Trophoblast cell (in vitro differentiated cells and primary cell): ENCODE measurements at places on chromosomes 12 and 14.

DNA sequence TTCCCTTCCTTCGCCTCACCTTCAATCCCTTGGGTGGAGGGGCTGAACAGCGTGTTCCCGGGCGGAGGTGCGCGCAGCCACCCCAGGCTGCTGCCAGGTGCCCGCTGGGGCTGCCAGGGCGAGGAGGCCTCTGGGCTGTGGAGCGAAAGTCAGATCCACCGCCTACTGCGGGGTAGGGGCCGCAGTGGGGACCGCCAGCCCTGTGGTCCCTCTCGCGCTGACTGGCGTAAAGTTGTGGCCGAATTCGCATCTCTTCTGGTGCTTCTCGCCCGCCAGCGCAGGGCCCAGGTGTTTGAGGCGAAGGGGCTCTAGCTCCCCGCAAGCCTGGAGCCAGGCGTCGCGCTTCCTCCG lies 6.9 kb upstream of the HOXC4 start:
- H3K4me1 ChIP-seq = no peaks in the 10 kb centered on the region
- no peak for DNase-seq
- H3K27me3 ChIP-seq = peaks cover 86% of the 10 kb centered on the region
- H3K36me3 ChIP-seq = no peaks in the 10 kb centered on the region
- H3K27ac ChIP-seq = no peak overlapping the region
- H3K4me3 ChIP-seq = no peak overlapping the region

DNA sequence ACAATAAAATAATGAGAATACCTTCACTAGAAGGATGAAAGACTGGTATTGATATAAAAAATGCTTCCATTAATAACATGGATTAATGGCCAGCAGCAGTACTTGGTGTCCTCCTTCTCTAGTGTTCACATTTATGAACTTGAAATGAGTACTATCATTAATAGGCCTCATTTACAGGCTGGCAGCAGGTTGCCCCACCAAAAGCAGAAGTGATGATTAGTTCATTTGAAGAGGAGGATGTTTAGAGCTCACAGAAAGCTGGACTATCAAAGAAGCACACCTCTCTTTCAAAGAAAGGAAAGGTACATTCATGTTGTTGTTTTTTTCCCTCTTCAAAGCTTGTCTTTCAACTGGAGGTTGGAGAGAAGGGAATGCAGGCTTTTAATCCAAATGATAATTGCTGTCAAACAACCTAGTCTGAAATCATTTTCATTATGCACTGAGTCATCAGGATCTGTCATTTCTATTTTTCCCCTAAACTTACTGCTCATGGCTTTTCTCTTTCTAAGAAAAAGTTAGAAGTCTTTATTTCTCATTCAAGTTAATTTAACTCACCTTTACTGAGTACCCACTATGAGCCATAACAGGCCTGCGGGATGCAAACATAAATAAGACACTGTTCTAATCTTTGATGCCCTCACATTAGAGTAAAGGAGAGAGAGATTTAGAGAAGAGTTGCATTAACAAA lies 157.9 kb upstream of the GRIP1 start:
- no peak overlapping the region for H3K4me3 ChIP-seq
- H3K36me3 ChIP-seq = no peaks in the 10 kb centered on the region
- no peak overlapping the region for H3K27ac ChIP-seq
- no peak for DNase-seq

GRCh38 chr12:72872238-72872887 lies 600.2 kb downstream of the TRHDE start:
- DNase-seq = no peak
- H3K36me3 ChIP-seq = no peaks in the 10 kb centered on the region
- no peaks in the 10 kb centered on the region for H3K27me3 ChIP-seq
- no peak overlapping the region for H3K4me3 ChIP-seq
- no peak overlapping the region for H3K27ac ChIP-seq

DNA sequence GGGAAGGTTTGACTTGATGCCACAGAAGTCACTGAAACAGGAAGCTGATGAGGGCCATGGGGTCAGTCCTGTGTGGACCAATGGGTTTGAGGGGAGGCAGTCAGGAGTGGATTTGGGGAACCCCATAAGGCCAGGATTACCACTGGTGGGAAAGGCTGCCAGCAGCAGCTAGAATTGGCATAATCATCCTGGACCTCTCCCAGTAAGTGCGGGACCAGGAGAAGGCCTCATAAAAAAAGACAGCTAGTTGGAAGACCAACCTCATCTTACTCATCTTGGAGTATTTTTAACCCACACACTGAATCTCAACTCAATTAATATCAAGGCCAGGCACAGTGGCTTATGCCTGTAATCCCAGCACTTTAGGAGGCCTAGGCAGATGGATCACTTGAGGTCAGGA lies 22.7 kb downstream of the TBX3 start:
- no peak overlapping the region for H3K27ac ChIP-seq
- no peaks in the 10 kb centered on the region for H3K36me3 ChIP-seq
- H3K4me3 ChIP-seq = no peak overlapping the region
- H3K27me3 ChIP-seq = no peaks in the 10 kb centered on the region
- H3K4me1 ChIP-seq = peaks cover 33% of the 10 kb centered on the region

GRCh38 chr12:79662046-79662811 lies 28.5 kb downstream of the PAWR start:
- no peak for DNase-seq
- peaks cover 4% of the 10 kb centered on the region for H3K36me3 ChIP-seq
- H3K27me3 ChIP-seq = no peaks in the 10 kb centered on the region
- peaks cover 3% of the 10 kb centered on the region for H3K4me1 ChIP-seq
- H3K4me3 ChIP-seq = no peak overlapping the region
- H3K27ac ChIP-seq = no peak overlapping the region

DNA sequence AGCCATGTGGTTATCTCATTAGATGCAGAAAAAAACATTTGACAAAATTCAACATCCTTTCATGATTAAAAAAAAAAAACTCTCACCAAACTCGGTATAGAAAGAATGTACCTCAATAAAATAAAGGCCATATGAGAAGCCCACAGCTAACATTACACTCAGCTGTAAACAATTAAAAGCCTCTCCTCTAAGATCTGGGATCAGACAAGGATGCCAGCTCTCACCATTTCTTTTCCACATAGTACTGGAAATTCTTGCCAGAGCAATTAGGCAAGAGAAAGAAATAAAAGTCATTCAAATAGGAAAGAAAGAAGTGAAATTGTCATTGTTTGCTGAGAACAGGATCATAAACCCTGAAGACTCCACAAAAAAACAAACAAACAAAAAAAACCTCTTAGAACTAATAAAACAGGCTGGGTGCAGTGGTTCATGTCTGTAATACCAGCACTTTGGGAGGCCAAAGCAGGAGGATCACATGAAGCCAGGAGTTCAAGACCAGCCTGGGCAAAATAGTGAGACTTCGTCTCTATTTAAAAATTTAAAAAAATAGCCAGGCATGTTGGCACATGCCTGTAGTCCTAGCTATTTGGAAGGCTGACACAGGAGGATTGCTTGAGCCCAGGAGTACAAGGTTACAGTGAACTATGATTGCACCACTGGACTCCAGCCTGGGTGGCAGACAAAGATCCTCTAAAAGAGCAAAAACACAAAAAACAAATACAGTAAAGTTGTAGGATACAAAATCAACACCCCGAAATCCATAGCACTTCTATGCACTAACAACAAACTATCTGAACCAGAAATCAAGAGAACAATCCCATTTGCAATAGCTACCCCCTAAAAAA lies 114.4 kb downstream of the FOXA1 start:
- no peaks in the 10 kb centered on the region for H3K4me1 ChIP-seq
- no peak overlapping the region for H3K4me3 ChIP-seq
- no peaks in the 10 kb centered on the region for H3K36me3 ChIP-seq
- H3K27ac ChIP-seq = no peak overlapping the region
- DNase-seq = no peak
- no peaks in the 10 kb centered on the region for H3K27me3 ChIP-seq

DNA sequence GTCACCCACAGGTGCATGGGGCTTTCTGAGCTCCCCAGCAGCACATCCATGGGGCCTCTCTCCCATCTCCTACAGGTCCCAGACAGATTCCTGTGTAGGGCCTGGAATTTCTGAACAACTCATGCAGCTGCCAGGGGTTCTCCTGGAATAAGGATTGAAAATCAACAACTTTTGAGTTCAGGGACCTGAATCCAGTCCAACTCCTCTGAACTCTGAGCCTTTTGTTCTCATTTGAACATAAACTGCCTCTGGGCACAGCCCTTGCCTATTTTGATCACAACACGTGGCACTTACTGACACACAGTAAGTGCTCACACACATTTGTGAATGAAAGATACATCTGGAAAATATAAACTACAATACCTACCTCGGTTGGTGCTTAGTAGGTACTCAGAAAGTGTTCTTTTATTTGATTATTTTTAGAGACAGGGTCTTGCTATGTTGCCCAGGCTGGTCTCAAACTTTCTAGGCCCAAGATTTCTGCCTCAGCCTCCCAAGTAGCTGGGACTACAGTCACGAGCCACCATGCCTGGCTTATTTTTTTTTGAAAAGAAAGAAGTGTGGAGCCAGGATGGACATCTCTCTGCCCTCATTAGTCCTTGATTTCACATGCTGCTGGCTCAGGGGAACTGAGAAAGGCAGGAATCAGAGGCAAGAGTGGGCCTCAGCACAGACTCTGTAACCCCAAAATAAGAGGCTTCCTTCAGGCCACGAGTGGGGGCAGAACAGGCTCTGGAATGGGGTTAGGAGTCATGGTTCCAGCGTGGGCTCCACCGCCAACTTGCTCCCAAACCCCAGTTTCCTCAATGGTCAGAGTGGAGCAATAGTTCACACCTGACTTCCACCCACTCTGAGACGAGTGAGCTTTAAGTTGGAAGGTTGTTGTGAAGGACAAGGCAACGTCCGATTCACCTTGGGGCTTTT lies 27.0 kb downstream of the SYNE3 start:
- peaks cover 5% of the 10 kb centered on the region for H3K4me1 ChIP-seq
- H3K27ac ChIP-seq = no peak overlapping the region
- H3K36me3 ChIP-seq = no peaks in the 10 kb centered on the region
- H3K4me3 ChIP-seq = no peak overlapping the region

DNA sequence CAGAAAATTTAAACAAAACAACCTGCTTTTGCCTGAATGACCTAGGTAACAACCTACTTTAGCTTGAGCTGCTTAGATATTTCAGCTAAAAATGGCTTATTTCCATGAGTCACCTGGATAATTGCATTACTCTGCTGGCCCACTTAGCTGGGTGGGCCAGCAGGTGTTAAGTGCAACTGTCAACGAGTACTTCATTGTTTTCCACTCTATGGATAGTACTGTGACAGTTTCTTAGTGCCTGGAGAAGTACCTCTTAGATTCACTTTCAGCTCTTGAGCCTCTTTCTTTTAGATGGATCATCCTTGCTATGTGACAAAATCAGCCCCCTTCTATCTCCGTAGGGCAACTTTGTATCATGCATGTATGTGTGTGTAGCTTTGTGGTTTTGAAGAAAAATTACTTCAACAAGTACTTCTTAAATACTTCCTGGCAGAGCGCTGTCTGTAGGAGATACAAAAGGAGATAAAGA lies 368.2 kb upstream of the ATP2B1 start:
- no peak overlapping the region for H3K27ac ChIP-seq
- no peak overlapping the region for H3K4me3 ChIP-seq
- DNase-seq = no peak
- H3K4me1 ChIP-seq = no peaks in the 10 kb centered on the region
- no peaks in the 10 kb centered on the region for H3K27me3 ChIP-seq
- H3K36me3 ChIP-seq = no peaks in the 10 kb centered on the region

DNA sequence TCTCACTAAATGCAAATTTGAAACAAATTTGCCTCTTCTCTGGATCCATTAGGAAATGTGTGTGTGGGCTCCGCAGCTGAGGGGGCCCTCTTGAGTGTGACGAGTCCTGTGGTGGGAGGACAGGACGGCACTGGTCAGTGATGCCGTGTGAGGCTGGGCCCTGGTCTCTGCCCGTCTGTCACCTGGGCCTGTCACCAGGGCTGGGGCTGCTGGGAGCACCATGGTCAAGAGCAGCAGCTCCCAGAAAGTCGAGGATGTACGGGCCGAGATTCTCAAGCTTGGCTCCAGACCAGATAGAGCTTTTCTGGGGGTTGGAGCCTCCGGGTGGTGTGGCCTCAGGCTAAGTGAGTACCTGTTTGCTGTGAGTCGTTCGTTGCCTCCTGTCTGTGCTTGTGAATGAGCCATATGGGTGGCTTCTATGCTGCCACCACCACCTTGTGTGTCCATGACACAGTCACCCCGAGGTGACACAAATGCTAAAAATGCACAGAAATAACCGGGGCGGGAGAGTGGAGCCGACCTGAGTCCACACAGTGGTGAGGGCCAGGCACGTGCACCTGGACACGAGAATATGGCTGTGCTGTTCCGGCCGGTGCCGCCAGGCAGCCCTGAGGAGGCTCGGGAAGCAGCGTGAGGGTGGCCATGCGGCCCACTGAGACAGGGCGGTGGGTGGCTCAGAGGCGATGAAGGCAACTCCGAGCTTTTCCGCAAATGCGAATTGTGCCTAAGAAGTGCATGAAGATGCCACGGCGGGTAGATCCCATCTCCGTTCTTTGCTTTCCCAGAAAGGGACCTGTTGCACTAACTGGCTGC lies 8.7 kb downstream of the PGAM5 start:
- H3K4me3 ChIP-seq = no peak overlapping the region
- no peaks in the 10 kb centered on the region for H3K4me1 ChIP-seq
- H3K36me3 ChIP-seq = peaks cover 71% of the 10 kb centered on the region

DNA sequence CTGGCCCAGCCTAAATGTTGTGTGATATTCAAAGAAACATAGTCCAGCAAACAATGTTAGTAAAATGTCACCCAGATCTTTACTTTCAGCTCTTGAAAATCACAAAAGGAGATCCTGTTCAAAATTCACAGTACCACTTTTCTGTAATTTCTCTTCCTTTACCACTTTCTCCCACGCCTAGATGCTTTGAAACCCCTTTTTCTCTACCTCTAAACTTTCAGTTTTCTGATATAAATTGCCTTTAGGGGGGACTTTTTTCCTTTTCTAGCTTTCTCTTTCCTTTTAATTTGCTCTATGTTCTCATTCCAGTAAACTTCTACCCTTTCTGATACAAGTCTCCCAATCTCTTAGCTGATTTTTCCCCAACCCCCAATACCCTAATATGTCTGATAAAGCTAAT lies 101.8 kb downstream of the LMO3 start:
- no peaks in the 10 kb centered on the region for H3K36me3 ChIP-seq
- no peaks in the 10 kb centered on the region for H3K4me1 ChIP-seq
- no peak overlapping the region for H3K27ac ChIP-seq

DNA sequence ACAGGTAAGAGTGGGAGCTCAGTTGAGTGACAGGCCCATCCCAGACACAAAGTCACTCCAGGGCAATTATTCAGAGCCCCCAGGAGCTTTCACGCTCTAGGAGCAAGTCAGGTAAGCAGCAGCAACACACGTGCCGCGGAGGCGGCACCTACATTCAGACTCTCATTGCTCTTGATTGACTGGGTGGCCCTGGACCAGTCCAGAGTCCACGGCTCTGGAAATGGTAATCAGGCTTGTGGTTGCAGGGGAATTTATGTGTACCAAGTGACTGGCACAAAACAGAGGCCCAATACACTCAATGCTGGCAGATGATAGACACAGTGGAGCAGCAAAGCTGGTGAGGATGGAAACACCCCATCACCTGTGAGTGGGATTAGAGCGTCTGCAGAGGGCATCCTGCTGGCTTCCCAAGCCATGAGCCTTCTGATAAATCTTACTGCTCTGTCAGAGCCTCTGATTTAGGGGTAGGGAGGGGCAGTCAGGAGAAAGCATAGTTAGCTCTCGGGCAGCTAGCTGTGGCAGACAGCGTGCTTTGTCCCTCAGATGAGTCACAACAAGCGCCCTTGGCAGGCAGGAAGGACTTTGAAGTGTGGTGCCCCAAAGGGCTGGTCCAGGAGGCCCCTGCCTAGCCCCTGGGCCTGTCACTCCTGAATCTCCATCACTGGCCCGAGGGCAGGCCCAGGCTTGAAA lies 344.7 kb downstream of the CACNA1C start:
- H3K4me3 ChIP-seq = no peak overlapping the region
- no peak overlapping the region for H3K27ac ChIP-seq
- no peaks in the 10 kb centered on the region for H3K36me3 ChIP-seq
- DNase-seq = no peak
- peaks cover 5% of the 10 kb centered on the region for H3K4me1 ChIP-seq
- H3K27me3 ChIP-seq = no peaks in the 10 kb centered on the region
